Stomach (tissue), 19 donors: ENCODE measurements at places on chromosomes 3 and 15. TPM values are rescaled to one million over a fixed set of nuclear protein-coding genes. Genes with fewer than 3 reads are reported as not detected.

DNA sequence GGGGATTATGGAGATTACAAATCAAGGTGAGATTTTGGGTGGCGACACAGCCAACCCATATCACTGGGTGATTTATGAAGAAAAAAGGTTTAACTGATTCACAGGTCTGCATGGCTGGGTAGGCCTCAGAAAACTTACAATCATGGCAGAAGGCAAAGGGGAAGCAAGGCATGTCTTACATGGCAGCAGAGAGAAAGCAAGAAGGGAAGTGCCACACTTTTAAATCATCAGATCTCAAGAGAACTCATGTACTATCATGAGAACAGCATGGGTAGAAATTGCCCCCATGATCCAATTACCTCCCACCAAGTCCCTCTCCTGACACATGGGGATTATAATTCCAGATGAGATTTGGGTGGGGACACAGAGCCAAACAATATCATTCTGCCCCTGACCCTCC, 59.7 kb downstream of the DPH6 start:
- DNase-seq, result no peak
- H3K36me3 ChIP-seq, result peaks cover 10% of the 10 kb centered on the region
- H3K27ac ChIP-seq, result no peak overlapping the region
- H3K4me1 ChIP-seq, result no peaks in the 10 kb centered on the region
- no peak overlapping the region for H3K4me3 ChIP-seq

DNA sequence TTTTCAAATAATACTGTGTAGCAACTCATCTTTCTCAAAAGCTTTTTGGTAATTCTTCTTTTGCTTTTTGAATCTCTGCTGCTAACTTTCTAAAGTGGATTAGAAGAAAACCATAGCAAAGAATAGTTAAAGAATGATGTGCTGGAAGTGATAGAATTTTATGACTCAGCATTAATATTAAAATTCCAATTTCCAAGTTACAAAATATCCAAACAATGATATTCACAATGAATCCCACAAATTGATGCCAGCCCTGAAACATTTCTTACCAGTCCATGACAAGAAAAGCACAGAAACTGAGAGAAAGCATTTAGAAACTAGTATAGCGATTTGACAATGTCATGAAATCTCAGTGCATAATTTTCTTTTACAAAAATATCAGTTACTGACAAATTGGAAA, 482.2 kb downstream of the RBMS3 start:
- H3K4me3 ChIP-seq, result no peak overlapping the region
- H3K36me3 ChIP-seq, result no peaks in the 10 kb centered on the region
- no peaks in the 10 kb centered on the region for H3K27me3 ChIP-seq
- no peak for DNase-seq

The HES1 gene
- 41.3 TPM for polyA plus RNA-seq

The IGF2BP2 gene
- polyA plus RNA-seq, result 13.4 TPM

GRCh38 chr15:38061856-38062649, 127.6 kb downstream of the TMCO5A start:
- no peaks in the 10 kb centered on the region for H3K27me3 ChIP-seq
- no peak overlapping the region for H3K4me3 ChIP-seq
- no peaks in the 10 kb centered on the region for H3K4me1 ChIP-seq
- H3K36me3 ChIP-seq, result no peaks in the 10 kb centered on the region

DNA sequence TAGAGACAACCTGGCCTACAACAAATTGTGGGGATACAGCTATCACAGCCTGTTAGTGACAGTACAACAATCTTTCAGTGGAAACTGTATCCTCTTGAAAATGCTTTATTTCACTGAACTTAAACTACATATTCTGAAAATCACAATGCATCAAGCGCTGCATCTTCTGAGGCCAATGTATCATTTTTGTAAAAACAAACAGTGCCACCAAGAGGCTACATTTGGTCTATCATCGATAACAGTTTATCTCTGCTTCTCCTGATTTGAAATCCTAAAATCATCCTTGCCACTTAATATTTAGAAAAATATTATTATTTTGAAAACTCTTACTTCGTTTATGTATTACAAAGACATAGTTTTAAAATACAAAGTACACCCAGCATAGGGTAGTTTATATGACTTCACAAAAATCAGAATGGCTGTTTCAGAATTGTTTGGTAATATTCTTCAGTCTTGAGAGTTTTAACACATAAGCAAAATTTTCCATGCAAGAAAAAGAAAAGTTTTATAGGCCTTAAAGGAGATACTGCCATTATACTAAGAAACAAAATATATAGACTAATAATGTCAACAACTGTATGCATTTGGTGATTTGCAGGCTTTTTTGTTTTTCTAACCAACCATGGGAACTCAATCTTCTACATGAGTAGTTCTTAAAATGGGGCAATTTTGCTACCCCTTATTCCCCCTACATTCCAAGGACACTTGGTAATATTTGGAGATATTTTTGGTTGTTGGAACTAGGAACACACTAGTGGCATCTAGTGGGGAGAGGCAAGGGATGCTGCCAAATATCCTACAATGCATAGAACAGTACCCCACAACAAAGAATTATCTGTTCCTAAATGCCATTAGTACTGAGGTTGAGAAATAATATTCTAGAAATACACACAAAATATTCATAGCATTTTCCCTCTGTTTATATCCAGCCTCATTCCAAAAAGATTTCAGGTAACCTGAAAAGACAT, 42.3 kb downstream of the WDR72 start:
- no peaks in the 10 kb centered on the region for H3K27me3 ChIP-seq
- no peaks in the 10 kb centered on the region for H3K4me1 ChIP-seq

DNA sequence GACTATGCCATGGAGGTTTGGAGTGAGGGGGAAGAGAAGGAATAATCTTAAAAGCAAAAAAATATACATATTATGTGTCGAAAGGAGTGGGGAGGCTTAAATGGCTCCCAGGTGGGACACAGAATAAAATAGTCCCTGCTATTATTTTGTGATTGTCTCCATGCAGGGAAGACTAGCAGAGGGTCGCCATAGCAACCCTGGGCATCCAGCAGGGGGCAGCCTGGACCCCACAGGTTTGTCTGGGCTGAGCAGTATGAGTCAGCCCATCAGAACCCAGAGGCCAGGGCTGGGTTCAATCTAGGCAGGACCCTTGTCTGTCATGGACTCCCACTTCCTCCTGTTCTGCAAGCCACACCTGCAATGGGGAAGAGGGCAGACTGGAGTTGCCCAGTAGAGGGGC, 17.6 kb upstream of the LINGO1 start:
- no peak overlapping the region for H3K27ac ChIP-seq
- H3K27me3 ChIP-seq, result peaks cover 32% of the 10 kb centered on the region
- H3K36me3 ChIP-seq, result no peaks in the 10 kb centered on the region

GRCh38 chr3:172065527-172065926, 26.1 kb downstream of the FNDC3B start:
- DNase-seq, result peak; percentile 78
- no peaks in the 10 kb centered on the region for H3K36me3 ChIP-seq
- H3K27me3 ChIP-seq, result no peaks in the 10 kb centered on the region
- H3K4me3 ChIP-seq, result no peak overlapping the region
- peaks cover 54% of the 10 kb centered on the region for H3K4me1 ChIP-seq

- no peak overlapping the region for H3K4me3 ChIP-seq
- peaks cover 9% of the 10 kb centered on the region for H3K36me3 ChIP-seq
- no peaks in the 10 kb centered on the region for H3K27me3 ChIP-seq
- H3K27ac ChIP-seq, result no peak overlapping the region
Observed at GRCh38 chr3:136621628-136622027, 130.6 kb downstream of the STAG1 start.

DNA sequence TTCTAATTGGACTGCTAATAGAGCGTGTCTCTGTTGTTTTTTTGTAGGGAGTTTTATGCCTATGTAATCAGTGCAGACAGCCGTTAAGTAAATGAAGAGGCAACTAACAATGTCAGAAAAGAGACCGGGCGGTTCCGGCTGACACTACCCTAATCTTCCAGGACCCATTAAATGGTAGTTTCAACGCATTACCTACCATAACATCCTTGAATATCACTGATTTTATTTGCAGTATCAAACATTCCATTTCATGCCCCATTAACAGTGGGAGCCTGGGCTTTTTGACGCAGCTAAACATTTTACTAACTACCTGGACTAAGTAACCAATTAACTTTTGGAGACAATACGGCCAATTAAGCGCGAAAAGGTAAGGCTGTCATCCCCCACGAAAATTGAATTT, 832.9 kb upstream of the NR2F2 start:
- no peaks in the 10 kb centered on the region for H3K36me3 ChIP-seq
- no peak for DNase-seq
- H3K27me3 ChIP-seq, result no peaks in the 10 kb centered on the region
- H3K4me3 ChIP-seq, result no peak overlapping the region
- peaks cover 7% of the 10 kb centered on the region for H3K4me1 ChIP-seq

The PPARG gene
- polyA plus RNA-seq, result 26.6 TPM

The SEMA3G gene
- 1.4 TPM for polyA plus RNA-seq

DNA sequence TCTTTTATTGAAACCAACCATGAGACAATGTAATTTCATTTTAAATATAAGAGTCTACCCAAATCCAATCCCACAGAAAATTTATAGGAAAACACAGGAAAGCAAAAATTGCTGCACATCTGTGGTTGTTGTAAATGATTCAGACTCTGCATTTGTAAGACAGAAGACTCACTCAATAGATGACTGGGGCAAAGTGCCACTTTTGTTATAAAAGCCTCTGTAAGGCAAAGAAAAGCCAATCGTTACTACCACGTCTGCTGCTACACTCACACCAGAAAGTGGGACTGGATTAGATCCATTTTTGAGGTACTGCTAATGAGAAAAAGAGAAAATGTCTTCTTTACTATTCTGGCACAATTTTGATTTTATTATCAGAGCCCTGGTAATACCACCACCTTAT, 74.9 kb downstream of the SEMA6D start:
- no peak for DNase-seq
- H3K36me3 ChIP-seq, result no peaks in the 10 kb centered on the region
- no peaks in the 10 kb centered on the region for H3K4me1 ChIP-seq
- H3K27me3 ChIP-seq, result no peaks in the 10 kb centered on the region
- H3K4me3 ChIP-seq, result no peak overlapping the region

The NDUFB5 gene
- 104 TPM for polyA plus RNA-seq

DNA sequence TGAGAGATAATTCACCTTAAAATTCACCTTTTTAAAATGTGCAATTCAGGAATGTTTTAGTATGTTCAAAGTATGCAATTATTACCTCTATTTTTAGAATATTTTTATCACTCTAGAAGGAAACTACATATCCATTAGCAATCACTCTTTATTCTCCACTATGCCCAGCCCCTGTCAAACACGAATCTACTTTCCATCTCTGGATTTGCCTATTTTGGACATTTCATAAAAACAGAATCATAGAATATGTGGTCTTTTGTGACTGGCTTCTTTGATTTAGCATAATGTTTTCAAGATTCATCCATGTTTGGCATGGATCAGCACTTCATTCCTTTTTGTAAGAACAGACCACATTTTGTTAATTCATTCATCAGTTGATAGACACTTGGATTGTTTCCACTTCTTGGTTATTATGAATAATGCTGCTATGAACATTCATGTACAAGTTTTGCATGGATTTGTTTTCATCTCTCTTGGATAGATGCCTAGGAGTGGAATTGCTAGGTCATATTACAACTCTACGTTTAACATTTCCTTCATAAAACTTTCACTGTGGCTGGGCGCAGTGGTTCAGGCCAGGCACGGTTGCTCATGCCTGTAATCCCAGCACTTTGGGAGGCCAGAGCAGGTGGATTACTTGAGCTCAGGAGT, 12.7 kb downstream of the HMCES start:
- no peaks in the 10 kb centered on the region for H3K27me3 ChIP-seq
- no peak overlapping the region for H3K27ac ChIP-seq
- H3K36me3 ChIP-seq, result peaks cover 88% of the 10 kb centered on the region
- no peaks in the 10 kb centered on the region for H3K4me1 ChIP-seq
- peak; percentile 49 for DNase-seq

GRCh38 chr15:67184208-67184925, 70.1 kb downstream of the AAGAB start:
- H3K4me3 ChIP-seq, result no peak overlapping the region
- no peak overlapping the region for H3K27ac ChIP-seq
- no peaks in the 10 kb centered on the region for H3K27me3 ChIP-seq
- H3K4me1 ChIP-seq, result peaks cover 12% of the 10 kb centered on the region
- peaks cover 70% of the 10 kb centered on the region for H3K36me3 ChIP-seq
- DNase-seq, result no peak

The SNX33 gene
- 11.0 TPM for polyA plus RNA-seq

DNA sequence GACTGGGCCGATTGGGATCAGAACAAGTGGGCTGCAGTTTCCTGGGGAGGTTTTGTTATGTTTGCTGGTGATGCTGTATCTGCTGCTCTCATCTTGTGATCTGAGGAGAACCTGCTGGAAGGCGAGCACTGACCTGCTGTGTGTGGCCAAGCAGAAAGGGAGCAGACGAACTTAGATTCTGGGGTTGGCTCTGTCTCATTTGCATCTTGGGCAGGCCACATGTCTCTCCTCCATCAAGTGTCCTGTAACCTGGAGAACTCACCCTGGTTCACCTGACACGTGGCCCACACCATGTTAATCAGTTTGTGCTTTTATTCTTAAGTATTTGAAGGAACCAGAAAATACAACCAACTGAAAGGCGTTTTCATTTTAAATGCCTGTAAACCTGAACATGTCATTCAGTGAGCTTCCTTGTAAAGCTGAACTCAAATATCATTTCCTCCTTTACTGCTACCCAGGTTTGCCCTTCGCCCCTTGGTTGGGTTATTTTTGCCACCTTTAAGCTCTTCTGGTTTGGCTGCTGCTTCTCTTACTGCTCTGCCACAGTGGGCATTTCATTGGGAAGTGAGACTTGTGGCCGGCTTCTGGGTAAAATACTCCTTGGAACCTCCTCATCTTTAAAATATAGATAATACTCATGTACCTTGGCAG, 33.5 kb upstream of the TRAK1 start:
- peaks cover 8% of the 10 kb centered on the region for H3K4me1 ChIP-seq
- no peak overlapping the region for H3K27ac ChIP-seq
- H3K4me3 ChIP-seq, result no peak overlapping the region
- DNase-seq, result no peak

DNA sequence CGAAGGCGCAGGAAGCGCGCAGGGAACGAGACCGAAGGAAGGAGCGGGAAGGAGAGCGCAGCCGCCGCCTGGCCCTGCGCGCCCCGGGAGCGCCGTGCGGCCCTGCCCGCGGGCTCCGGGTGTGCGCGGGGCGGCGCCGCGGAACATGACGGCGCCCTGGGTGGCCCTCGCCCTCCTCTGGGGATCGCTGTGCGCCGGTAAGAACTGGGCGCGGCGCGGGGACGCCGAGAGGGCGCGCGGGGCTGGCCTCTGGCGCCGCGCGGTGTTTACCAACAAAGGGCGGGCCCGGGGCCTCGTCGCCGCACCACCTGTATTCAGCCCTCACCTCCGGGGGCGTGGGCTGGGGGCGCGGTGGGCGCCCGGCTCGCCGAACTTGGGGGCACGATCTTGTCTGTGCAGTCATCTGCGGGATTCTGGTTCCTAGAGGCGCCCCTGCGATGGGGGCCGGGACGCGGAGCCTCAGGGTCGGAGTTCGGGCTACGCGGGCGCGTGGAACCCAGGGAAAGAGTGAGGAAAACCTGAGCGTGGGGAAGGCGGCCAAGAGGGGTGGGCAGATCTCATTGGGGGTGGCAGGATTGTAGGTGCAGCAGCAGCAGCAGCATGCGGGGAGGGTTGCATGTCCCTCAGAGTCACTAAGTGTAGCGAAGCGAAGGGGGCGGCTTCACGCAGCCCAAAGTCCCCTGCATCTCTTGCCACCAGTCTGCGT, 641 bp downstream of the ACVR2B start:
- peak overlapping the region; percentile 88 for H3K27ac ChIP-seq
- H3K27me3 ChIP-seq, result no peaks in the 10 kb centered on the region
- DNase-seq, result peak; percentile 65
